ENCODE measurements at places on chromosomes 5 and 9. TPM values are rescaled to one million over a fixed set of nuclear protein-coding genes. Genes with fewer than 3 reads are reported as not detected.

The PRRC1 gene
- total RNA-seq = 44.0 TPM

The GARIN3 gene
- not detected for total RNA-seq

The PSD2 gene
- not detected for total RNA-seq

The SLC34A3 gene
- 0.28 TPM for total RNA-seq

The IL33 gene
- total RNA-seq = 0.23 TPM
